ENCODE measurements at places on chromosomes 16 and 17.

GRCh38 chr16:51621610-51622009, 470.5 kb upstream of the SALL1 start:
- DNase-seq = no peak

DNA sequence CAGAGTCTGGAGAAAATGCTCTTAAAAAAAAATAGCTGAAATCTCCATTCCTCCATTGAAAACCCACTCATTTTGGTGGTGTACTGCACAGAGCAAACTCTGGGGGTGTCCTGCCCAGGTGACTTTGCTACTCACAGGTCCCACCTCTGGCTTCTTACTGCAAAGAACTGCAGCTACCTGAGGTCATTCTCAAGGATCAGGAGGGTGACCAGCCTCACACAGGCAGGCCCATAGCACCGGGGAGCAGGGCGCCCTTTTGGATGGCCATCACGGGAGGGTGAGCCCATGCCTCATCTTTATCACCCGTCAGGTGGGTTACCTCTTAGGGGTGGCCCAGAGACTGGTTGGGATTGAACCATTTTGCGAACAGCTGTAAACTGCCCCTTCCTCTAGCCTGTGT, 32.6 kb upstream of the BRD7 start:
- DNase-seq = no peak

DNA sequence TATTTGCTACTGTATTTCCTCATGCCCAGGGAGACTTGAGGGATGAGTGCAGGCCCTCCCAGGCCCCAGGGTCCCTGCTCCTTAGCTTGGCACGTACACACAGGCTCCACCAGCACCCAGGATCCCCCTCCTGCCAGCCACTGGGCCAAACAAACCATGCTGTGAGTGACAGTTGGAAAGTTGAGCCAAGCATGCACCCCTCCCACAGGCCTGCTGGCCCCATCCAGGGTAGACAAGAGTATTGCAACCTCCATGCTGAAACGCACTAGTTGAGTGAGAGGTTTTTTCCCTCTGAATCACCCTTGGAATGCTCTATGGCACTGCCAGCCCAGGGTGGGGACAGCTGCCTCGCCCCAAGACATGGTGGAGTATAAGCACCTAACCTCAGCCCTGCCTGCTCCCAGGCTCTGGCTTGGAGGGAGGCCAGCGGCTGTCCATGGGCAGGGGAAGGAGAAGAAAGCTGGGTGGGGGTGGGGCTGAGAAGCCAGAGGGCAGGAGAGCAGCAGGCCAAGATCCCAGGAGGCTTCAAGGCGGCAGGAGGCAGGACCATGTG, 49.6 kb downstream of the PITPNM3 start:
- no peak for DNase-seq

DNA sequence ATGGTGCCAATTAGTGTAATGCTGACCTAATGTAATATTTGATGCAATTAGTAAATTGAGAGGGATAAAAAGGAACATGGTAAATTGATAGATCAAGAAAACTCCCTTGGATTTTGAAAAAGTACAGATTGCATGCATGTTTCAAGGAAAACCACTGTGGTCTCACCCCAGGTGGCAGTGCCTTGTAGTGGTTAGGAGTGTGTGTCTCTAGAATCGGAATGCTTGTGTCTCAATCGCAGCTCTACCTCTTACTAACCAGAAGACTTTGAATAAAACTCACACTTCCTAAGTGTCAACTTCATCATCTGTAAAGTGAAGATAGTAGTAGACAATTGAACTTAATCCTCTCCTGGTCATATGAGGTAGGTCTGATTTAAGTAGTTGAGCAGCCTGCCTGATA, 128.9 kb upstream of the GOT2 start:
- DNase-seq = no peak

- no peak for DNase-seq
Observed at GRCh38 chr16:60776281-60776680, 1260.0 kb downstream of the CDH8 start.

DNA sequence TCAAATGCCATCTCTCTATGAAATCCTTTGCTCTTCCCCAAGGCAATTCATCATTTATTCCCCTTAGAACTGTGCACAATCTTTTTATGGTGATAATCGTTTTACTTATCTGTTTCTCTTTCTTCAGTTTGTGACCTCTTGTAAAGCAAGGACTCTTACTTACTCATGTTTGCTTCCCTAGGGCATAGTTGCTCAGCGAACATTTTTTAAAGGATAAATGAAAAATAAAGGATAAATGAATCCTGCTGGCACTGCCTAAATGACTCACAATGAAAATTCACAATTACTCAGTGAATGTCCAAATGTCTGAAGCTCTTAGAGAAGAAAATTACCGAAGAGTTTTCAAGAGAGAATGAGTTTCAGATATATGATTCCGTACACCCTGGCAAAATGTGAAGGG, 671.7 kb downstream of the CDH11 start:
- DNase-seq = no peak

DNA sequence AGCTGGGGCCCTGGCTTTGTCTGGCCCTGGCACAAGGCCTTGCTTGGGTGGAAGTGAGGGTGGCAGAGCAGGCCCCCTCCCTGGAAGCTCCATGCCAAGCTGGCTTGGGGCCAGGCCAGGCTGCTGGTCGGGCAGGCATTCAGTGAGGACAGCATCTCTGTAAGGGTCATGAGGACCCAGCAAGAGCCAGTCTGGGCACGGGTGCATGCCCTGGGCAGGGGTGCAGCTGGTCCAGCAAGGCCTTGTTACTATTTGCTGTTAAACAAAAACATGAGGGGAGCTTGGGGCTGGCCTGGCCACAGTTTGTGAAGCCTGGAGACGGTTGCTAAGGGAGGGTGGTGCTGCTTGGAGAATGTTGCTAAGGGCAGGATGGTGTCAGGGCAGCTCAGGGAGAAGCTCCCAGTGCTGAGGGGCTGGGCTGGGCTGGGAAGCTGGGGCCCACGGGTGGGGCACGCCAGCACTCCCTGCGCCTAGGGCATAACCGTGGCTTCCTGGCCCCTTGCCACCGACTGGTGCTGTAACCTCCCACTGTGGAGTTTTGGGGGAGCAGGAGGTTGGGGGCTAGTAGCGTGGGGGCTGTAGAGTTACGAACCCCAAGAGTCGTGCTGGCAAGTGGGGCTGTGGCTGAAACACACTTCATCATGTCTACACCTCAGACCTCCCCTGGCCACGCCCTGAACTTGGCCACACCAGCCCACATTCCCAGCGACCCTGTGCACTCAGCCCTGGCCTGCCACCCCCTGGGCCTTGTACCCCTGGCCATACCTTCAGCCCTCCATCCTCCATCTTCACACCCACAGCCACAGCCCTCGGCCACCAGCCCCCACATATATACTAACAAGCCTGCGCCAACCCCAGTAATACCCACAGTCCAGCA, 1.6 kb downstream of the TPPP3 start:
- DNase-seq = peak; percentile 27

GRCh38 chr17:2101448-2102257, 46.8 kb downstream of the HIC1 start:
- DNase-seq = no peak

GRCh38 chr17:75512926-75513640, 2.3 kb downstream of the CASKIN2 start:
- no peak for DNase-seq

GRCh38 chr17:28227316-28228108, 91.5 kb upstream of the TMEM97 start:
- peak; percentile 99 for DNase-seq
